ENCODE measurements at places on chromosomes 16 and 17.

GRCh38 chr17:30173649-30174048 is 57.0 kb downstream of the NSRP1 start:
- no peak for DNase-seq

- peak; percentile 92 for DNase-seq
These were observed at the start of the genes DCTN5 and PALB2 for GRCh38 chr16:23640931-23641765. TSS of gene DCTN5 (plus strand) at chr16:23641466. CDS start at chr16:23641543, 77 bp downstream. TSS of gene PALB2 (minus strand) at chr16:23641310. CDS start at chr16:23641157, 153 bp downstream.

DNA sequence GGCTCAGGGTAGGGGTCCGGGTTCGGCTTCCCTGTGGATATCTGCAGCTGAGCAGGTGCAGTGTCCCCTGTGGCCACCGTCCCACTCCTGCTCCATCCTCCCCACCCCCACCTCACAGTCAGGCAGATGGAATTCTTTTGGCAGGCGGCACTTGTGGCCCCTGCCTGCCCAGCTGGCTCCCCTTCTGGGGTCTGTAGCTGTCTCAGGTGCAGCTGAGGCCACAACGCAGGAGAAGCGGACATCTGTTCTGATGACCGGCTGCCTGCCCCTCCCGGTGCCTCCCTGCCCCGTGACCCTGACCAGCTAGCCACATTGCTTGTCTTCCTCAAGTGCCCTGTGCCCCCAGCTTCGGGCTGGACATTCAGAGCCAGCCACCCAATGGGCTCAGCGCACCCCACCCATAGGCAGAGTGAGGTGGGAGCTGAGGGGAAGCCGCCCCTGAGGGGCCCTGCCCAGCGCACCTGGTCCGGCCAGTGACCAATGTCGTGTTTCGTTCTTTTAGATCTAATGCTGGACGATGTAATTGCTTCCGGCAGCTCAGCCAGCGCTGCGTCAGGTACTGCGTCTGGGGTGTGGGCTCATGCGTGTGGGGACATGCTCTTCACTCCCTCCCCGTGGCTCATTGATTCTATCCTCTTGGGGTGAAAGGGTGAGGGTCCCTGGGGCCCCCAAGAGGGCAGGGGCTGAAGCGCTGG is 25.2 kb upstream of the ABCC3 start:
- no peak for DNase-seq

- DNase-seq = no peak
These were observed 32.5 kb downstream of the RANBP10 start for GRCh38 chr16:67773569-67774456.

DNA sequence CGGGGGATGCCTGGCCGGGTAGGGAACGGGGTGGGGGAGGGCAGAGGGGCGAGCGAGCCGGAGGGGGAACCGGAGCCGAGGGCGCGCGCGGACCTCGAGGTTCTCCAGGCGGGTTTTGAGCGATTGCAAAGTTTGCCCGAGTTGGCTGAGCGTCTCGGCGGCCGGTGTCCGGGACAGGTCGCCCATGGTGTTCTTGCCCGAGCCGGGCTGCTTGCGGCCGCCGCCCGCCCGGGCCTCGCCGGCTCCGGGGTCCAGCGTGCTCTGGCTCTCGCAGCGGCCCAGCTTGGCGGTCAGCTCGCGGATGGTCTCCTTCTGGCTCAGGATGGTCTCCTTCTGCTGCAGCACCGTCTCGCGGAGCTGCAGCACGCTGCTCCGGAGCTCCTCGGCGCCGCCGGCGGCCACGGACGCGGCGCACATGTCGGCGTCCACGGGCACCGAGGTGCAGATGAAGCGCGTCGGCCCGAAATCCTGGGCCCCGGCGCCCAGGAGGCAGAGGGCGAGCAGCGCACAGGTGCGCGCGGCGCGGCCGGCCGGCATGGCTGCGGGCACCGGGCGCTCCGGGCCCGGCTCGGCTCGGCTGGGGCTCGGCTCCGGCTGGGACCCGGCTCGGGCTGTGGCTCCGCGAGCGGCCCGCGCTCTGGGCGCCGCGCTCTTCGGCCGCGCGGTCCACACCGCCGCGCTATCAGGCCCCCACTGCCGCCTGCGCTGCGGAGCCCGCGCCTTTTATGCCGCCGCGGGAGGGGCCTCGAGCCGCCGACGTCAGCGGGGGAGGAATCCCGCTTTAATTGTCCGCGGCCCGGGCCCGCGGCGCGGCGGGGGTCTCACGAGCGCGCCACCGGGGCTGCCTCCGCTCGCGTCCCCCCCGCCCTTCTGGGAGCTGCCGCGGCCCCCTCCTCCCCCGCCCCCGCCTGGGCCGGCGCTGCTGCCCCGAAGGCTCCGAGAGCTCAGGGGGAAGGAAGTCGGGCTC is at the start of gene NPTX1:
Gene NPTX1 (minus strand): TSS at position 698 of the 967 bp plus-strand sequence. CDS start 161 bp downstream, at position 537.
- no peak for DNase-seq

DNA sequence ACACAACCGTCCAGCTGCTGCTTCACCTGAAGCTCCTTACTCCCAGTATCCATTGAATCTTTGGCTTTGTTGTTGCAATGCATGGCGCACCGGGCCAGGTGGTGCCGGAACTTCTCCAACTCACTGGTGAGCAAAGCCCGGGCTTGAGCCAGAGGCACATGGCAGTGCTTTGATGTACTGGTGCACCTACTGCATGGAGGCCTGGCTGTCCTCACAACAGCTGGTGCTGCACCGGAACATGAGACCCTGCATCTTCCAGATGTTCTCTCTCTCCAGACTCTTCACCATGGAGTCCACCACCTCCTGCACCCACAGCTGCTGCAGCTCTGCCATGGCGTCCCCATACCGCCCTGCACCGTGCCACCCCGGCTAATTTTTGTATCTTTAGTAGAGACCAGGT is 10.2 kb downstream of the TACO1 start:
- no peak for DNase-seq

DNA sequence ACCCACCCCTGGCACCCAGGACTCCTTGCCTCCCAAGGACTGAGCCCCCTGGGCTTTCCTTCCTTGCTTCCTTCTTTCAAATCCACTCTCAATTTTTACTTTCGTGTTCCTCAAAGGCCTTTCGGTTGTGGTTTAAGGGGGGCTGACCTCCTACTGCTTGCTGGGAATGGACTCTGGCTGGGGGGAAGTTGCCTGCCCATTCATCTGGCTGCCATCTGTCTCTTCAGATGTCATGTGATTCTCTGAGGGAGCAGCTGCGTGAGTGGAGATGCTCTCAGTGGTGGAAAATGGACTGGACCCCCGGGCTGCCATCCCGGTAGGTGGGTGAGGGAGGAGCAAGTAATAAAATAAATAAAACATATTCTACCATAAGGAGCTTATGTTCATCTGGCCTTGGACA is 93.8 kb upstream of the RPRML start:
- no peak for DNase-seq

DNA sequence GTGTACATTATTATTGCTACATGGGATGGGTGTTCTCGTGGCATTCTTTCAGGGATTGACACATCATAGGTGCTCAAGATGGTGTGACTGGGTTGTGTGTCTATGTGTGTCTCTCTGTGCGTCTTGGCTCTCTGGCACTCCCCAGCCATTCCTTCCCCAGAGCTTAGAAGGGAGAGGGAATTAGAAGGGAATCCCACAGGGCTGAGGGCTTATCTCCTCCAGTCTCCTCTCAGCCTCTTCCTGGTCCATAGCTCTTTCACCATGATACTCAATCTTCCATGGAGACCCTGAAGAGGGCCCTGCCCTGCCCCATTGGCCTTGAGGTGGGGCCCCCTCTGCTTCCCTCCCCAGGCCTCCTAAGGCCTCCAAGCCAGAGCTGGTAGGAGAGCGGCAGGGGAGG is 52.0 kb downstream of the MRM1 start:
- no peak for DNase-seq

- no peak for DNase-seq
These were observed 4.4 kb downstream of the PRSS22 start for GRCh38 chr16:2853531-2854073.

- no peak for DNase-seq
These were observed 52.1 kb downstream of the SCNN1B start for GRCh38 chr16:23354246-23354645.

DNA sequence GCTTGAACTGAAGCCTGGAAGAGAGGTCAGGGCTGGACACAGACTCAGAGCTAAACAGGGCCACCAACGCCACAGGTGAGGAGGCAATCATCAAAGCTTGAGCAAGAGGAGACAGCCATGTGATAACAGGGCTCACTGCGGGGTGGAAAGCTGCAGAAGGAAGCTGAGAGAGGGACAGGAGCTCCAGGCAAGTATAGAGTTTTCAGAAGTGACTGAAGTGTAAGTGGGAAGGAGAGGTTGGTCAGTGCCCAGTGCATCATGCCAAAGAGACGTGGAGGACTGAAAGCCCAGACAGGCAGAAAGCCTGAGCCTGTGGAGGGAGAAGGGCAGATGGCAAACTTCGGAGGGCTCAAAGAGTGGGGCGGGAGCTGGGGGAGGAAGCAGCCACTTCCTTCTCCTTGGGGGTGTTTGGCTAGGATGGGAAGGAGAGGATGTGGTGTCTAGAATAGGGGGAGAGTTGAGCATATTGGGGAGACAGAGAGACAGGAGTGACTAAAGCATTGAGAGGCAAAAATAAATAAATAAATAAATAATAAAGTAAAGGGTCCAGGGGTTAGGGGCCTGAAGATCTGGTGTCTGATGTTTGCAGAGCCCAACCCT is 2.6 kb downstream of the KIFC3 start:
- DNase-seq = no peak

GRCh38 chr17:17913695-17914332 is 58.4 kb downstream of the TOM1L2 start:
- no peak for DNase-seq

DNA sequence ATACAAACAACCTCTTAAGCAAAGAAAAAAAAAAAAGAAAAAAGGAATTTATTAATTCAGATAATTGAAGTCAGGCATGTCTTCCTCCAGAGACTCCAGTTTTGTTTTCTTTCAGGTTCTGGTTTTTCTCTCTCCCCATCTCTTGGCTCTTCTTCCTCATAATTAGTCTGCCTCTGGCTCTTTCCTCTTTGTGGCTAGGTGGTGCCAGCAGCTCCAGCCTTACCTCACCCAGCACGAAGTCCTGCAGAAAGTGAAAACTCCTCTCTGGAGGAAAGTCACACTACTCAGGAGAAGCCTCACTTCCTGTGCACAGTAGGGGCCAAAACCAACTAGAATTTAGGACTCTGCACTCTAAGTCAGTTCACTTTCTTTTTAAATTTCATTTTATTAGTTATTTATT is 10.3 kb upstream of the NFAT5 start:
- DNase-seq = no peak

GRCh38 chr17:32111141-32111771 is 31.0 kb upstream of the RHOT1 start:
- no peak for DNase-seq

DNA sequence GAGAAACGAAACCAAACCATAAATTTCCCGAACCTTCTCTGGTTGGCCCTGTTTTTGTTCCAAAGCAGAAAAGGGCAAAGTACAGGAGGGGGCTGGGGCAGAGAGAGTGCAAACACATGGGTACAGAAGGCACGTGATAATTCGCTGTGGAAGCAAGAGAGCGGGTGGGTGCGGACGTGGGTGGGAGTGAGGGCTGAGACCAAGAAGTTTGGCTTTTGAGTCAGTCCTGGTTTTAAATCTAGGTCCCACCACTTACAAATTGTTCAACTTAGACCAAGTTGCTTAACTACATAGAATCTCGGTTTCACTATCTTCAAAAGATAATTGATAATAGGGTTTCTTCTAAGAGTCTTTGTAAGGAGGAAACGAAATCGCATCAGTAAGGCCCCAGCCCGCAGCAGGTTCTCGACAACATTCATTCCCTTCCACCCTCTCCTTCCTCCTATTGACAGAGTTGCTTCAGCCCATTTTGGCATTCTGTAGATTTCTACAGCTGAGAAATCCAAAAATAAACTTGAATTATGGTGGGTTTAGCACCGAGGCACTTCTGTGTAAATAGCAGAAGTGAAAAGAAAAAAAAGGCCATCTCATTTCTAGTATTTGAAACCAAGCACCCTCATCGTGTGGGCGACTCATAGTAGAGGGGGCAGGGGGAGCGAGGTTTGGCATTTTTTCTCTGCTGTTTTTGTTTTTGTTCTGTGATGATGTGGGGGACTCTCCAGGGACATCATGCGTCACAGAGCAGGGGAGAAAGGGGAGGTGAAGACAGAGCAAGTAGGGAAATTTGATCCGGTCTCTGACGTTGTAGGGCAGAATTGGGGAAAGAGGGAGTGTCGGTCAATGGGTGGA is 33.6 kb upstream of the CCR7 start:
- peak; percentile 94 for DNase-seq

GRCh38 chr16:87982581-87983041 is 31.4 kb downstream of the BANP start:
- no peak for DNase-seq

- no peak for DNase-seq
These were observed 2.7 kb downstream of the UTP18 start for GRCh38 chr17:51263006-51263405.

- no peak for DNase-seq
These were observed 2.9 kb downstream of the FASN start for GRCh38 chr17:82094931-82095776.

- no peak for DNase-seq
These were observed 68.3 kb downstream of the MARCHF10 start for GRCh38 chr17:62739645-62740388.

DNA sequence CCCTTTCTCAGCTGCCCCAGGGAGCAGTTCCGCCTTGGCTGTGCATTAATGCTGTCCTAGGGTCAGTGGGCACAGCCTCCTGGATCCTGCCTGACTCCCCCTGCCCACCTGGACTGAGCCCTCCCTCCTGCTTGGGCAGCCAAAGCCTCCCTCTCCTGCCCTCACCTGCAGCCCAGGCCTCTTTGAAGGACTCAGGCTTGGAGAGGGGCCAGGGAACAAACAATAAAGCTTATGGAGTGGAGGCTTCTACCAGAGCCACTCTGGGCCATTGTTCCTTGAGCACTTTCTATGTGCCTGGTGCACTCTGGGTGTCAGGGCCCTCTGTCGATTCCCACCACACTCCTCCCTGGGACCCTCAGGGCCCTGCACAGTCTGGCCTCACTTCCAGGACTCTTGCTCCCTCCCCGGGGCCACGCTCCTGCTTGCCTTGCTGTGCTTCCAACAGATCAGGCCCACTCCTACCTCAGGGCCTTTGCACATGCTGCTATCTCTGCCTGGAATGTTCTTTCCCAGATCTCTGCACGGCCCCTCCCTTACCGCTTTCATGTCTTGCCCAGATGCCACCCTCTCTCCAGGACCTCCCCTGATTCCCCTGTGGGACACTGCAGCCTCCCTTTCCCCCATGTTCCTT is 5.0 kb downstream of the KCNJ12 start:
- DNase-seq = no peak

DNA sequence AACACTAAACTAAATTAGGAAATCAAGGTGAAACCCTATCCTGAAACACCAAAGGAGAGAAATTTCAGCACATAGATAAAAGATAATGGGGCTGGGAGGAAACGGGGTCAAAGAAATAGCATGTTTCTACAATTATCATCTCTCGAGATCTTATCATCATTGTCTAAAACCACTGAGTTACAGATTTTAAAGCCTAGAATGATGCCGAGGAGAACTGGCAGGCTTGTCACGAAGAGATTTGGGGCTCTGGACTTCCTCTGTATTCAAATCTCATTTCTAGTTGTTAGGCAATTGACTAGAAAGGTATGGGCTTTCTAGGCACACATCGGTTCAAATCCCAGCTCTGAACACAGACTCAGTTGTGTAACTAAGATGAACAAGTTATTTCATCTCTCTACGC is 9.3 kb downstream of the PDZD9 start:
- DNase-seq = no peak
